ENCODE measurements at places on chromosomes 1 and 21. TPM values are rescaled to one million over a fixed set of nuclear protein-coding genes. Genes with fewer than 3 reads are reported as not detected.

NDUFS5 gene
- total RNA-seq: 158 TPM

CCDC27 gene
- not detected for total RNA-seq

TFF2 gene
- 152 TPM for total RNA-seq

LCE3E gene
- not detected for total RNA-seq

INAVA gene
- 119 TPM for total RNA-seq

DDR2 gene
- total RNA-seq: 73.1 TPM

ANKRD35 gene
- 1.2 TPM for total RNA-seq

FMO5 gene
- total RNA-seq: 78.6 TPM

PADI3 gene
- total RNA-seq: not detected

SMIM12 gene
- 12.5 TPM for total RNA-seq

PTPRF gene
- total RNA-seq: 160 TPM

TSSK3 gene
- total RNA-seq: not detected

NBL1 gene
- total RNA-seq: 257 TPM

SAMD13 gene
- 7.5 TPM for total RNA-seq

PRELP gene
- total RNA-seq: 17.2 TPM

SLC1A7 gene
- not detected for total RNA-seq

CEP170 gene
- total RNA-seq: 19.6 TPM

AMY1C gene
- not detected for total RNA-seq

IGSF3 gene
- total RNA-seq: 28.6 TPM

AMY2A gene
- not detected for total RNA-seq

CRNN gene
- total RNA-seq: 0.89 TPM

DNASE2B gene
- not detected for total RNA-seq

OR2T33 gene
- not detected for total RNA-seq

ASPM gene
- 12.7 TPM for total RNA-seq

VASH2 gene
- not detected for total RNA-seq

C21orf58 gene
- 0.89 TPM for total RNA-seq

ACTA1 gene
- not detected for total RNA-seq

SLAMF7 gene
- total RNA-seq: not detected

KLHDC8A gene
- total RNA-seq: 0.72 TPM

PGLYRP3 gene
- not detected for total RNA-seq

LHX8 gene
- total RNA-seq: not detected

OSBPL9 gene
- total RNA-seq: 212 TPM

GJB3 gene
- total RNA-seq: 1.8 TPM

LRRC71 gene
- total RNA-seq: not detected

A3GALT2 gene
- total RNA-seq: not detected

OR4F16 gene
- not detected for total RNA-seq

ERI3 gene
- 30.1 TPM for total RNA-seq

ZNF678 gene
- total RNA-seq: 15.1 TPM

LCE1D gene
- not detected for total RNA-seq

TMEM82 gene
- 2.2 TPM for total RNA-seq

MLLT11 gene
- 3.1 TPM for total RNA-seq

RGSL1 gene
- total RNA-seq: not detected

SNX27 gene
- total RNA-seq: 82.3 TPM

MYBPH gene
- not detected for total RNA-seq

HS2ST1 gene
- 7.2 TPM for total RNA-seq

PLA2G5 gene
- total RNA-seq: 9.4 TPM

DRAM2 gene
- 2.6 TPM for total RNA-seq

TCHH gene
- total RNA-seq: not detected

CHD5 gene
- total RNA-seq: 0.29 TPM

IL20 gene
- not detected for total RNA-seq

Data from stomach (tissue), 19 donors.